Stimulated activated CD4-positive, alpha-beta T cell treated with anti-CD3 and anti-CD28 coated beads, Interleukin-2, amount 100 ng/mL, for 24 hours (primary cell): ENCODE measurements at places on chromosomes 3 and 15.

GRCh38 chr15:41304149-41304770 lies 28.1 kb downstream of the OIP5 start:
- DNase-seq, result no peak

DNA sequence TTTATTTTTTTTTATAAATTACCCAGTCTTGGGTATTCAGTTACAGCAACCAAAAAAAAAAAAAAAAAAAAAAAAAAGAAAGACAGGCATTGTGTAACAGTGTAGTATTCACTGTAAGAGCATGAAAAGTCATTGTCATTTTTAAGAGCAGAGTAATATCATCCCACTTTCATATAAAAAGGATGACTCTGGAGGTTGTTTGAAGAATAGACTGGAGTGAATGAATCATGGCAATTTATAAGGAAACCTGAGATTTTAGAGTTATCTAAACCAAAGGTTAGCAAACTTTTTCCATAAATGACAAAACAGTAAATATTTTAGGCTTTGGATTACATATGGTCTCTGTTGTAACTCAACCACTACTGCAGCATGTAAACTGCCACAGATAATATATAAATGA lies 794.9 kb downstream of the NTRK3 start:
- DNase-seq, result no peak

- no peak for DNase-seq
Measured at GRCh38 chr15:81942157-81942556, 103.7 kb downstream of the MEX3B start.

GRCh38 chr15:77002954-77003912 lies 8.3 kb downstream of the PSTPIP1 start:
- peak; percentile 75 for DNase-seq

GRCh38 chr3:116980099-116980498 lies 270.5 kb downstream of the TUSC7 start:
- no peak for DNase-seq

DNA sequence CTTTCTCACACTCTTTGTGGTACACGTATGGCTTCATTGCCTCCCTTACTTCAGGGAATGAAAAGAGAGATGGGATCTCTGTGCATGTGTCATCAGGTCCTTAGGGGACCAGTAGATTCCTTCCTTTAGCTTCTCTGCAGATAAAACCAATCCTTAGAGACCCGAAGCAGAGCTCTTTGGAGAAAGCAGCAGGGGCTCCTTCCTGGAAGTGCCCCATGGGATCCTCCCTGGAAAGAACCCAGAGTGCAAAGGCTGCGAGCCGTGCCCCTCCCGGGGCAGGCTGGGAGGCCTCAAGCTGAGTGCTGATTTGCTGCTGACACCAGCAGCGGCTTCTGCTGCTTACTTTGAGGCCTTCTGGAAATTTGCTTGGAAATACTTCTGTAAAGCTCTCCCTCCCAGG lies 328.6 kb upstream of the RGMA start:
- DNase-seq, result no peak

DNA sequence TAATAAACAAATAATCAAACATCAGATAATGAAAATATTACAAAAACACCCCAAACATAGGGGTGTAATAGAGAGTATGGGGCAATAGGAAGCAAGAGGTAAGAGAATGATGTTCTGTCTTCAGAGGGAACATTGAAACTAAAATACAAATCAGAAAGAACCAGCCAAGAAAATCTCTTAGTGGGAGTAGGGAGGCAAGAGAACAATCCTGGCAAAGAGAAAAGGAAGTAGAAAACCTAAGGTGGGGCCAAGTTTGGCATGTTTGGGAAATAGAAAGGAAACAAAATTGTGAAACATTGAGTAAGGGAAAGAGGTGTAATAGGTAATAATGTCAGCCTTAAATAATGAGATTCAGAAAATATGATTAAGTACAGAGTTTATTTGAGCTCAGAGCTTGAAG lies 467.1 kb downstream of the RBMS3 start:
- DNase-seq, result no peak

- no peak for DNase-seq
Measured at GRCh38 chr15:57872281-57873030, 165.9 kb downstream of the POLR2M start.

DNA sequence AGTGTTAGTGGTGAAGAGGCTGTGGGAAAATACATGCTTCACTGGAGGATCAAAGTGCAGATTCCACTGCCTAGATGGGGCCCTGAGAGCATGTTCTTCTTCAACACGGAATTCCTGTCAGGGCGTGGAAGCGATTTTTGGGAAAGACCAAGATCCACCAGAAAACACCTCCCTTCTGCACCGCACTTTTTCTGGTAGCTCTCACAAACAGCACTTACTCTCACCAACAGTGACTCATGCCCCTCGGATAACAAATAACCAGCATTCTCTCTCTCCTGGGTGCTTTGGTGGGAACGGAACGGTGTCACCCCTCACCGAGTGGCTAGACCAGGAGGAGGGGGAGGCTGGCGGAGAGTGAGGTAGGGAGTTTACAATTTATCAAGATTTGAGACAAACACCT lies 40.1 kb downstream of the ADAMTSL3 start:
- DNase-seq, result no peak

- no peak for DNase-seq
Measured at GRCh38 chr15:89371228-89372044, 36.8 kb upstream of the POLG start.

DNA sequence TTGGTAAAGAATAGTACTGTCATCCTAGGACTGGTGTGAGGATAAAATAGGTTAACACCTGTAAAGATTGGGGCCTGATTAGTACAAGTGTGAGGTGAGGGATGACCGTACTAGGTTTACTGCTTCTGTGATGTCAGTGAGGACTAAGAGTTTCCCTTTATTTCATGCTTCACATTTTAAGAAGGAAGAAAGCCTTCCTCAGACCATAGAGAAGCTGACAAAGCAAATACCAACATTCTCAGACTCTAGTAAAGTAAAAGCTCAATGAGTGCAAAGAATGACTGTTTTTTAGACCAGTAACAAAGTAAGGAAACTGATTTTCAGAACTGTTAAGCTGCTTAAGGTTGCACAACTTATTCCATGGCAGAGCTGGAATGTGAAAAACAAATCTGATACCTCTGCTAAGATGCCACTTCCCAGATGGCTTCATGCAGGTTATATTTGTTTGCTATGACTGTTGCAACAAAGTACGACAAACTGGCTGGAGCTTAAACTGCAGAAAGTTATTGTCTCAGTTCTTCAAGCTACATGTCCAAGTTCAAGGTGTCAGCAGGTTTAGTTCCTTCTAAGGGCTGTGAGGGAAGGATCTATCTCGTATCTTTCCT lies 354.9 kb downstream of the RSL24D1 start:
- DNase-seq, result no peak

- no peak for DNase-seq
Measured at GRCh38 chr15:63082366-63082765, 39.3 kb upstream of the LACTB start.

DNA sequence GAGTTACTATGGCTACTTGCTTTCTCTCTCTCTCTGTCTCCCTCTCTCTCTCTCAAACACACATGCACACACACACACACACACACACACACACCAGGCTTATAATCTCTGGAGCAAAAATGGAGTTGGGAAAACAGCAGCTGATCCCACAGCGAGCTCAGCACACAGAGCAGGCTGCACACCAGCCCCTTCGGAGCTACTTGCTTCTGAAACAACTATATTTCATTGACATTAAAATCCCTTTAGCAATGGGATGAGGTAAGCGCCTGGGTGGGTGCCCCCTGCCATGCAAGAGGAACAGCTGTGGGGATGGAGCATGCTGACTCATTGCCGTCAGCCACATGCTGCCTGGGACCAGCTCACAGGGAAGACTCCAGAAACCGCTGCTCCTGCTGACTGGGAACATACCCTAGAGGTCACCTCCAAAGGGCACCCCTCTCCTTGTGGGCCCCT lies 45.7 kb downstream of the B3GNT5 start:
- DNase-seq, result no peak

DNA sequence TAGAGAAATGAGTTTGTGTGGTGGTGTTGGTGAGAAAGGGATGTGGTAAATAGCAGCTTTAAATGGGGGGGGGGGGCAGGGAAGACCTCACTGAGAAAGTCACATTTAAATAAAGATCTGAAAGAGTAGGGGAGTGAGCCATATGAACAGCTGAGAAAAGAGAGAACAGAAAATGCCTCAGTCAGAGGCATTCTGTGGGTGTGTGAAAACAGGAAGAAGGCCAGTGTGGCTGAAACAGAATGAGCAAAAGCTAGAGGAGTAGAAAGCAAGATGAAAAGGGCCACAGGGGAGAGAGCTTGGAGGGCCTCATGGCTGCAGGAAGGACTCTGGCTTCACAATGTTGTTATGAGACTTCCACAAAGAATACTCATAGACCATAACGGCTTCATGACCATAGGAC lies 783.3 kb downstream of the ZPLD1 start:
- no peak for DNase-seq

DNA sequence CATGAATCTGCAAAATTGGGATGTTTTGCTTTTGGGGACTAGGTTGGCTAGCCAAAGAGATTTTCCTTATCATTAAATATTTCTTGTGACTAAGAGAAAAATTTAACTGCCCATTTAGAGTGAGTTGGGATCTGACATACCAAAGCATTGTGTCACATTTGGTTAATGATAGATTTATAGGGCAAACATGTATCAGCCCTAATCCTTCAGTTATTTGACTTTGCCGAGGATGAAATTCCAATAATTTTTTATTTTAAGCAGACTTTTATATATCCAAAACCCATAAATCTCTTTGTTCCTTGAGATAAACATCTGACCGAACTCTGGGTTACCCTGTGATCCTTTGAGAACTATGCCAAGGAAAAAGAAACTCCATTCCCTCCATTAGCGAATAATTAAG lies 218.9 kb downstream of the CDIN1 start:
- no peak for DNase-seq

GRCh38 chr3:197466586-197467399 lies 89.0 kb downstream of the BDH1 start:
- DNase-seq, result no peak

DNA sequence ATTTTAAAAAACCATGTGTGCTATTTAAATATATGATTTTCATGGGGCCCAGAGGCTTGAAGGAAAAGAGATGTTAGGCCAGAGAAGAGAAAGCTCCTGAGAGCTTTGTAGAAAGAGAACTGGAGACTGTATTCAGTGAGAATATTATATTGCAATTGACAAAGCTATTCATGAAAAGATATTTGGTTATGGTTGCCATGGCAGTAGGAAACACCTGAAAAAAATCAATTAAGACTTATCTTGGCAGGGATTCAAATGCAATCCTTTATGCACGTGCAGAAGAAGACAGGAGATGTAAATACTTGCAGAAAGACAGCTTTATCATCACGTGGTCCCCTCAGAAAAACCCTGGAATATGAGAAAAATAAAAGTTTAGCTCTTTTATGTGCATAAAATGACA lies 636.0 kb upstream of the TBL1XR1 start:
- no peak for DNase-seq
